Body of pancreas (tissue), 4 donors: ENCODE measurements at places on chromosomes 3 and 15. TPM values are rescaled to one million over a fixed set of nuclear protein-coding genes. Genes with fewer than 3 reads are reported as not detected.

DNA sequence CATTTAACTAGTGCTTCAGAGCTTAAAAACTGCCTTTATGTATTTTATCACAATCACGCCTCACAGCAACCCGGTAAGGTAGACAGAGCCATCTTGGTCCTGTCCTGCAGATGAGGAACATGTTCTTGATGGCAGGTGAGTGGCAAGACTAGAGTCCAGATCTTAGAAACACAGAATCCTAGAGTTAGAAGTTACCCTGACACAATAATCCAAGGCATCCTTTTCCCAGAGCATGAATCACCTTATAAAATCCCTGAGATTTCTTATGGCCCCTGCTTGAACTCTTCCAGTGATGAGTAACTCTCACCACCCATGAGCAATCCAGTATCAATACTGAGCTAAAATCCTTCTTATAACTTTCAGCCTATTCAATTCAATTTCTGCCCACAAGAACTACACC lies 16.9 kb downstream of the POPDC2 start:
- no peak for DNase-seq

GRCh38 chr15:90558171-90558573 lies 28.4 kb downstream of the CRTC3 start:
- peak; percentile 29 for DNase-seq

- DNase-seq: peak; percentile 90
These were observed 2.3 kb downstream of the SETD5 start for GRCh38 chr3:9399746-9400145.

DNA sequence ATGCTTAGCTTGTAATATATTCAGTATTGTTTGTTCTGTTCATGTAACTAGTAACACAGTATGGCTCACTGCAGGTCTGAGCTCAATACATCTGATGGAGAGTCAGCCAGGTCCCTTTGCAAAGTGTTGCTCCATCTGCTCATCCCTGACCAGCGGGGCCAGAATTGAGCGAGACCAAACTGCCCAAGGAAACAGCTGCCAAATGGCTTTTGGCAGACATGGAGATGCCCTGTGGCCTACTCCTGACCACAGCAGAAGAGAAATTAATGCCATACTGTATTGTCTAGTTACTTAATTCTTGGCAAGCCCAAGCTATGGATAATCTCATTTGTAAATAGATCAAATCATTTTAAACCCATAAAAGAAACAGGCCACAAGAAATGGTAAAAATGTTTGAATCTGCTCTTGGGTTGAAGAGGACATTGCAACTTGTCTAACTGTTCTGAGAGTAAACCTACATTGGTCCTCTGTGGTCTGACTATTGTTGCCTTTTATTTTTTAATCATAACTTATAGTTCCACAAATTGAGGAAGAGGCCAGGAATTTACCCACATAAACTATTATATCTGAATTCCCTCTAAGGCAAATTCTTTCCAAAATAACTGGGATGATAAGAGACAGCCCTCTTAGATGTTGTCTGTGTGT lies 209.5 kb downstream of the EBLN2 start:
- DNase-seq: peak; percentile 5

GRCh38 chr3:139916271-139916670 lies 18.7 kb upstream of the CLSTN2 start:
- no peak for DNase-seq

GRCh38 chr15:55017635-55018034 lies 179.1 kb downstream of the RSL24D1 start:
- DNase-seq: no peak

DNA sequence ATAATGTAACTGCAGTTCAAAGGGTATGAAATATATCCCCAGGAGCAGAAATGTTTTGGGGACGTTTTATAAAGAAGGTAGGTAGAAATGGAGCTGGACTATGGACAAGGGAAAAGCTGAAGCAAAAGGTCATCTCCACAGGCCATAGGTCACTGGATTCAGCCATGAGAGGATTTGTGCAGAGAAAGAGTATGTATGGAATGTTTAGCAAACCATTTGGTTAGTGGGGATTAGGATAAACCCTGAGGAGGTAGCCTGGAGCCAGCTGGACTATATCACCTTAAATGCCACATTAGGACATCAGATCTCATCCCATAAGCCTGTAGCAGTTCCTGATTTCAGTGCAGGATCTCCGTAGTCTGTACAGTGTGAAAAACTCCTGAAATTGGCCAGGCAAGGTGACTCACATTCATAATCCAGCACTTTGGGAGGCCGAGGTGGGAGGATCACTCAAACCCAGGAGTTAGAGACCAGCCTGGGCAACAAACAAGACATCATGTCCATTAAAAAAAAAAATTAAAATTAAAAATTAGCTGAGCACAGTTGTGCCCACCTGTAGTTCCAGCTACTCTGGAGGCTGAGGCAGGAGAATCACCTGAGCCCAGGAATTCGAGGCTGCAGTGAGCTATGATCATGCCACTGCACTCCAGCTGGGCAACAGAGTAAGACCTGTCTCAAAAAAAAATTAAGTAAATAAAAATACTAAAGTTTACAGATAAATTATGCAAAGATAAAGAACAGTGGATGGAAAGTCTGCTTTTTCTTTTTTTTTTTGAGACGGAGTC lies 4.7 kb downstream of the IP6K1 start:
- no peak for DNase-seq

DNA sequence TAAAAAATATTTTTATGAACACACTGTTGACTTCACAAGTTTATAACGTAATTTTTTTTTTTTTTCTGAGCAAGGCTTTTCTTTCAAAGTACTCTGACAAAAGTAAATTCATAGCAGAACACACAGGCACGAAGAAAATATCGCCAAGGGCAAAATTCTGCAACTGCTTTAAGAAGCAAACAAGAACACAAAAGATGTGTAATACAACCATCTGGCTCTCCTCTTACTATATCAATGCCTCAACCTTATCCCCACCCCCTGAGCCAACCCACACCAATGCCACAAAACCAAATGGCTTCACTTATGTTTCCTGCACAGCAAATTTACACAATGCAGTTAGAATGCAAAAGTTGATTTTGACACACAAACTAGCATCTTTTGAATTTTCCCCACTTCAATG lies 274.2 kb downstream of the FOXP1 start:
- no peak for DNase-seq

GRCh38 chr3:15926871-15927270 lies 129.1 kb upstream of the ANKRD28 start:
- no peak for DNase-seq

DNA sequence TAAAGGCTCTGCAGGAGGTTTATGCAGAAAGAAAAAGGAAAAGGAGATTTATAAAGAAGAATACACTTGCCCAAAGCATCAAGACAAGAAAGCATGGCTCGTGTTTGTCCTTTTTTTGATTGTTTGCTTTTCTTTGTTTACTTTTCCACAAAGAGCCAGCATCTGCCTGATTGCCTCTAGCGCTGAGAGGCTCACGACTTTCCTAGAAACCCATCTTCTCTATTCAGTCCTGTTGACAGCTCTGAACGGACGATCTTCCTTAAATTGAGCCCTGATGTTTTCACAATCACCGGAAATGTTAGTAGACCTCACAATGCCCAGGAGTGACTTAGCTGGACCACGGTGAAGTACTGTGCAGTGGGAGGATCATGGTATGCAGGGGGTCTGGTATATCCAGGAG lies 12.4 kb downstream of the GP5 start:
- no peak for DNase-seq

GRCh38 chr15:80699981-80700380 lies 4.9 kb downstream of the ABHD17C start:
- DNase-seq: no peak

DNA sequence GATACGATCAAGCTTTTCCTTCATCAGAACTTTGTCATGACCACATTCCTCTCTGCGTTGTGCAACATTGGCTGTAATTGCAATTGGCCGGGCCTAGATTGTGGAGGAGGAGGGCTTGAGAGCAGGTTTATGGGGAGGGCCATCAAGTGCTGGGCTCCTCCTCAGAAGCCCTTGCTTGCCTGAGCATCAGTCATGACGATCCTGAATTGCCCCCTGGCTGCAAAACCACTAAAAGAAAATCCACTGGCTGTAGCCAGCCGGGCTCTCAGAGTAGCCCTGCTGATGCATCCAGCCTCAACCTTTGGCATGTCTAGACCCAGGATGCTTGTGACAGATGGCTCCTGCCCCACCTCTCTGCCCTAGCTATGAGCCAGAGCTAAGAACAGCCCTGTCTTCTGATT lies 13.4 kb upstream of the TRH start:
- no peak for DNase-seq

- DNase-seq: no peak
These were observed 44.1 kb upstream of the TFG start for GRCh38 chr3:100665230-100665629.

The ELL3 gene
- 29.1 TPM for total RNA-seq

The WNT7A gene
- under 0.01 TPM for total RNA-seq

The SH2D7 gene
- not detected for total RNA-seq

The ASB14 gene
- not detected for total RNA-seq

The NR2E3 gene
- total RNA-seq: not detected
